ENCODE measurements at places on chromosomes 16 and 17.
A peak's percentile ranks its signal among the peaks of the same experiment; 100 is the strongest.

DNA sequence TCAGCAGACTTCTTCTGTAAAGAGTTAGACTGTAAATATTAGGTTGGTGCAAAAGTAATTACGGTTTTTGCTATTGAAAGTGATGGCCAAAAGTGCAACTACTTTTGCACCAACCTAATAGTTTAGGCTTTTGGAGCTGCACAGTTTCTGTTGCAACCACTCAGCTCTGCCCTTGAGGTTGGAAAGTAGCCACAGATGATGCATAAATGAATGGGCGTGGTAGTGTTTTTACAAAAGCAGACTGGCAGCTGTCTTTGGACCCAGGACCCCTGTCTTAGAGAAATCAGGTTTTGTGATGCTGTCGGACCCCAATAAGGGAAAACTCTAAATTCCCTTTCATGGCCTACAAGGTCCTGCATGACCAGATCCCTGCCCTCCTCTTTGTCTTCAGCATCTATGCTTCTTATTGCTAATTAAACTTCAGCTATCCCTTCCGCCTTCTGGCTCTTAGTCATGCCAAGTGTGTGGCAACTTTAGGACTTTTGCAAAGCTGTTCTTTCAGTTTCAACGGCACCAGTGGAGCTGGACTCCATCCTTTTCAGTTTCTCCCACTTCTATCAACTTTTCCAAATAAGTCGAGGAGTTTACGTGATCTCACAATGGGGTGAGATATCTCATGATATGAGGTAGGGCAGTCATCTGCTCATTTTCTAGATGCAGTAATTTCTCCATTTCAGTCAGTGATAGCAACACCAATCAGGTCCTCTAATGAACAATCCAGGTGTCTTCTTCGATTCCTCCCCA is 232.3 kb downstream of the XYLT1 start:
- DNase-seq: no peak

DNA sequence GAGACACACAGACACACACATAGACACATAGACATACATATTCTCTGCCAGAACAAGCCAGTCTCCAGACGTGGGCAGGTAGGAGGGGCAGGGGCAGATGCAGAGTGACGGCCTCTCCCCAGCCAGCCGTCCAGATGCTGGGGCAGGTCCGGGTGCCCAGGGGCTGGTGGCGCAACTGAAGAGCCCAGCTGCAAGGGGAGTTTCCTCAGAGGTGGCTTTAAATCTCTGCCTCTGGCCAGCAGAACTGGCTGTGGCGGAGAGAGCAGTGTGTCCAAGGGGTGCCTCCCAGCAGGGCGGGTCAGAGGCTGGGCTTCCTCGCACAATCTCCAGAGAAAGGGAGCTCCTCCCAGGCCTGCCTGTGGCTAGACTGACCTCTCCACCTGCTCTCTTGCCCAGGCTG is 9.4 kb upstream of the GCGR start:
- DNase-seq: no peak

DNA sequence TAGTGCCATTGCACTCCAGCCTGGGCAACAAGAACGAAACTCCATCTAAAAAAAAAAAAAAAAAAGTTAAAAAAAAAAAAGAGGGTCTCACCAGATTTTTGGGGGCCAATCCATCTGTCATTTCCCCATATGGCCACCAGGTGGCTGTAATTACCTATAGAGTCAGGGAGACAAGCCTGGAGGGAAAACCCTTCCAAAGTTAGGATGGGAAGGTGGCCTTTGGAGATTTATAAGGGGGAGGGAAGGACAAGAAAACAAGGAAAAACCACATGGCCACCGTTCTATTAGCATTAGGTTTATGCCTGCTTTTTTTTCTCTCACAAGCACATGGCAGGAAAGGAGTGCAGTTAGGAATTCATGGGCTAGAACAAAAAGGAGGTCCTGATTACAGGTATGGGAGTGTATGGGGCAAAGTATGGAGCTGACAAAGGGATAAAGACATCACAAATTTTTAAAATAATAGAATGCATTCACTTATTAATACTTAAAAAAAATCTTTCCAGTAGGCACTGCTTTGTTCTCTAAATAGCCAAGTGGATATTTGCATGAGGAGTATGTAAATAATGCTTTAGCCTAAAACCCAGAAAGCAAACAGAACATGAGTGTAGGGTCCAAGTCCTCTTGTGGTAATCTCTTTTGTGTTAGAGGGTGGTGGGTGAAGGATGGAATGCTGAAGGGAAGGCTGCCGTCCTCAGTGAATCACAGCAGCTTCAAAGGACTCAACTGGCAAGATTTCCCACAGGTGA is 5.1 kb downstream of the CYB5D1 start:
- no peak for DNase-seq

DNA sequence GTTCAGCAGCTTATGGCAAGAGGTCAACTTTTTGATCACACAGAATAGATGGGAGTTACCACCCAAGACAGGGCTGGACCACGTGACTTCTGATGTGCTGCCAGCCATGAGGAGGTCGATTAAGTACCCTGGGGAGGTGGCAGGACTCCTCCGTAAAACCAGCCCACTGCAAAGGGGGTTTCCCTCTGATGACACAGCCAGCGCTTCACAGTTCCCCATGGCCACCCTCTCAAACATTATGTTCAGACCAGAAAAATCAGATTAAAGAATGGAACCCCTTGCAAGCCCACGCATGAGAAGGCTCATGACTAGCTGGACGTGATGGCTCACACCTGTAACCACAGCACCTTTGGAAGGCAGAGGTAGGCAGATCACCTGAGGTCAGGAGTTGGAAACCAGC is 222.9 kb downstream of the CPPED1 start:
- DNase-seq: no peak

DNA sequence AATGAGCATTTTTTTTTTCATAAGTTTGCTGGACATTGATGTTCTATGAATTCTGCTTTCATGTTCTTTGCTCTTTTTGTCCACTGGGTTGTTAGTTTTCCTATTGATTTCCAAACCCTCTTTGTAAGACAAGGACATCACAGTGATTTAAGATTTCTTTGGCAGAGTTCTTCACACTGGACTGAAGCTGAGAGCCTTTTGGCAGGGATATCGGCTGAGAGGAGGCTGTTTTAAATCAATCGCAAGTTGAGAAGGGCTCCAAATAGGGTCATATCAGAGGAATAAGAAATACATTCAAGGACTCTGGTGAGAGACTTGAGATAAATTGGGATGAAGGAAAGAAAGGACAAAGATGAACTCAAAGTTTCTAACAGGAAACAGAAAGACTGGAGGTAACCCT is 165.8 kb upstream of the AXIN2 start:
- DNase-seq: no peak

GRCh38 chr17:78611607-78612006 is 34.4 kb upstream of the DNAH17 start:
- DNase-seq: no peak

DNA sequence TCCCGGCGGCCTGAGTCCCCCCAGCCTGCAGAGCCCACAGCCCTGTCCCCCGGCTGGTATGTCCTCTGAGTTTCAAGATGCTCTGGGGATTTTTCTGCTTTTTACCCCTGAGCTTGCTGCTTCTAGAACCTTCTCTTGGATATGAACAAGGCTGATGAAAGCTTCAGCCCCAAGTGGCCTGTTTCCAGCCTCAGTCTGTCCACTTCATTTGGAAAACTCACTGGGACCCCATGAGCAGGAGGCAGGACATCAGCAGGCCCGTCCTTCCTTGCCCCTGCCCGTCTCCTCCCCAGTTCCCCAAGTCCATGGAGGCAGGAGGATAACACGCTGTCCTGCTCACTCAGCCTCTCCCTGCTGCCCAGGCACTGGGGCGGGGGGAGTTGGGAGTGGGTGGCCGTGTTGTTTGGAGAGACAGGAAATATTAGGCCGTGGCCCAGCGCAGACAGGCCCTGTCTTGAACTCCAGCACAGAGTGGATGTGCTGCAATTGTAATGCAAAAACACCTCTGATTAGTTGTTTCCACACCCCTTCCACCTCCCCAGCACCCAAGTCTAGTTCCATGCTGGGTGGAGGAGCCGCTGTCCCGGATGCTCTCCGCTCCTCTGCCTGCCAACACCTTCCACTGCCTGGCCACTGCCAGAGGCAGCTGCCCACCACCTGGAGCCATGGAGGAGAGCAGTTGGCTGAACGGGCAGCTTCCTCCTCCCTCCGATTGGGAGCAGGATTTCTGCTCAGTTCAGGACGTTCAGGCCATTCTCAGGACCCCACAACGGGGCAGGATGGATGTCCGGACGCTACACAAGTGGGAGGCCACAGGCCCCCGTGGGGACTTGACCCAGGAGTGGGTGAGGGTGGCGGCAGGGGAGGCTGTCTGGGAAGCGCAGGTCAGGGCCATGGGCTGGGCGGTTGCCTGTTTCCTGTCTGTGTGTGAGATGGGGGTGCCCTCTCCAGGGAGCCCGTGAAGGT is 216.9 kb upstream of the GSE1 start:
- DNase-seq: no peak

- no peak for DNase-seq
Measured at GRCh38 chr16:89363621-89364393, 126.6 kb downstream of the ANKRD11 start.

DNA sequence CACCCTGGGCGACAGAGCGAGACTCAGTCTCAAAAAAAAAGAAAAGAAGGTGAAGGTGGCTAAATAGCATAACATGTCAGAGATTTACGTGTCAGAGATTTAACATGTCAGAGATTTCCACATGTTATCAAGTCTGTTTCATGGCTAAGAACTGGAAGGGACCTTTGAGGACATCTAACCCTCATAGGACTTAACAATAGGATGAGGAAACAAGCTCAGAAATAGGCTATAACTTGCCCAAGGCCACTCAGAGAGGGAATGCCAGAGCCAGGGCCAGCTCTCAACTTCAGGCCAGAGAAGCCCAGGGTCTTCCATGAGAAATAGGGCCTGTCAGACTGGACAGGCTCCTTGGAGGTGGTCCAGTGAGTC is 26.8 kb upstream of the ZNF629 start:
- DNase-seq: no peak

DNA sequence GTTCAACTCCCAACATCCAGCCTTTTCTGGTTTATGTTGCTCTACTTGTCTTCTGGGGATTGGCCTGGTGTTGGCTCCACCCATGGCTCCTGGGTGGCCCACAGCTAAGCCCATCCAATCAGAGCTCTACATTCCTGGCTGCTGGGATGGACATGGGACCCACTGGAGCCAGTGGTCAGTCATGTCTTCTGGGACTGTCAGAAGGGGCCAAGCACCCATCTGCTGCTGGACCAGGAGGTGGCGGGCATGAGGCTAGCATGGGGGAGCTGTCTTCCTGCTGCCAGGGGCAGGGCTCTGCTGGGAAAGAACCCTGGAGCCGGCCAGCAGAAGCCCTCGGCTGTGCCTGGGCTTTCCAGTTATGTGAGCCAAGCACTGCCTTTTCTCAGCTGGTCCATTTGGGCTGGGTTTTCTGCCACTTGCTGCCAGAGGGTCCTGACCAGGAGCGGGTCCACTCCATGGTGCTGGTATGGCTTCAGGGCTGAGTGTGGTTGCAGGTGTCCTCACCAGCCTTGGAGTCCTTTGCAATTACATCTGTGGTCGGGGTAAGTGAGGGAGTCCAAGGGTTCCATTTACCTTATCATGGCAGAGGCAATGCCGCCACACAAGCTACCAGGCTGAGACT is 17.4 kb upstream of the ZNF469 start:
- DNase-seq: no peak

DNA sequence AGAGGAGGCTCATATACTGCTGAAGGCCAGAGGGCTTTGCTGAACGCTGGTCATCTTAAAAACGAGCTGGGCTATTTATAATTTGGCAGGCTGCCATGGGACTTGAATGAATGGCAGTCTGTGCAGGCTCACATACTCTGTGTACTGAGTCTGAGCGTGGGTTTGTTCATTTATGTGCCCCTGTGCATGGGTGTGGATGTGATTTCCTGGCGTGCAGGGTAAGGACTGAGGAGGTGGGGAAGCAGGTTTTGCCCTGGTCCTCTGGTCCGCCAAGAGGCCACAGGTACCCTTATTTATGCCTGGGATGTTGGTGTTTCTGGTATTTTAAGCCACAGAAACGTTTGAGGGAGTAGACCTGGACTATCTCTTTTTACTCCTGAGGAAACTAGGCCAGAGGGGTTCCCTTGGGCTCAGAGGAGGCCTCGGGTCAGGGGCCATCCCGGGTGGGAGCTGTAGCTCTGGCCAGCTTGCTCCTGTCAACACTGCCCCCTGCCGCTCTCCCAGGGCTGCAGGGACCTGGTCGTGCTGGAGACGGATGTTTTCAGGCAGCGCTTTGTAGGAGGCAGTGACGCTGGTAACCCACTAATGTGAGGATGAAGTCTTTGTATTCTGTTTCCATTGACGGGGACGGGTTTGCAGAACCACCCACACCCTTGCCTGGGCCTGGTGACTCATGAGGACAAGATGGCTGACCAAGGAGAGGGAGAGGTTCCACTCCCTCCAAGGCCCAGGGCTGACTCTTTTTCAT is 184.4 kb downstream of the MSI2 start:
- DNase-seq: no peak

- no peak for DNase-seq
Measured at GRCh38 chr17:82204831-82205719, 7.6 kb downstream of the CCDC57 start.

- DNase-seq: no peak
Measured at GRCh38 chr17:6995500-6996255, at the start of gene ALOX12. ALOX12 (plus strand) TSS chr17:6996049; CDS start chr17:6996118, 69 bp downstream.

DNA sequence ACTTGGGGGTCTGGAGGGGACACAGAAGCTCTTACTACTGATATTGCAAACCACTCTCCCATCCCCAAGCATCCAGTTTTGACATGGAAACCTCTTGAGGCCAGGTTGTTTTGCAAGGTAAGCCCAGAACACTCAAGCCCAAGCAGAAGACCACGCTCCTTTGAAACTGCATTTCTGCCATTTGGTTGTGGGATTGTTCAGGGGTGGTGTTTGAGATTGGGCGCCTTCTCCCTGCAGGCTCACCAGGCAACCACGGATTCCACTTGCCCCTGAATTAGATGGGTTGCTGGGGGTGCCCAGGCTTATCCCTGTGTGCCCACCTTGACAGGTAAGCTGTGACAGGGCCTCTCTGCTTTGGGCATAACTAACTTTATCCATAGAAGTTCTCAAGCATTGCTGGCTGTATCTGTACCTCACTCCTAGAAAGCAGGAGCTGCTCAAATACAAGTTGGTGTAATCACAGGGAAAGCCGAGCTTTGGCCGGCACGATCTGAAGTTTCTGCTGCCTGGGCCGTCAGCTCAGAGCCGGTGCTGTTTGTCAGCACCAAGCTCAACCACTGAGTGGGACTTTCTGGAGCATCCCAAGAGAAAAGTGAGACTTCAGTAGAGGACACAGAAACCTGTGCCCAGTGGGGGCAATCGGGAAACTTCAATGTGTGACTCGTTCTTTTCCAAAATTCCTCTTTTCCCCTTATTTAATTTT is 93.6 kb downstream of the CYLD start:
- DNase-seq: no peak

- DNase-seq: no peak
Measured at GRCh38 chr16:73091174-73091573, 43.2 kb upstream of the ZFHX3 start.

GRCh38 chr16:85395207-85395912 is 217.8 kb upstream of the GSE1 start:
- DNase-seq: peak; percentile 91

DNA sequence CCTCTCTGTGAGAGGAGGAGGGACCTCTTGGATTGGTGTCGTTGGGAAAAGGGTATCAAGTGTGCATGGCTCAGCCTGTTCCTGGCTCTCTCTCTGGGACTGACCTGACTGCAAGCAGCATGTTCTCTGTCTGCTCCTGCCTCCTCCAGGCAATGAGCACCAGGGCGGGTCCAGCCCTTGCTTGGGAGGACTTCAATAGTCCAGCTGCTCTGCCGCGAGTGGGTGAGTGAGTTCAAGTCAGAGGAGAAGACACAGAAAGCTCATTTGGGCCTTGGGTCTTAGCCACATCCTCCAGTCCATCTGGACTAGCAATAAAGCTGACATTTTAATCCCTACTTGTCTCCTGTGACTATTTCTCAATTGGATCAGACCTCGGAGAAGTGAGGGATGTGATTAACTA is 25.2 kb upstream of the TNS4 start:
- DNase-seq: no peak

GRCh38 chr16:58426966-58427365 is 34.7 kb downstream of the GINS3 start:
- no peak for DNase-seq
